SK-N-DZ (cell line): ENCODE measurements at places on chromosomes 4 and X.

DNA sequence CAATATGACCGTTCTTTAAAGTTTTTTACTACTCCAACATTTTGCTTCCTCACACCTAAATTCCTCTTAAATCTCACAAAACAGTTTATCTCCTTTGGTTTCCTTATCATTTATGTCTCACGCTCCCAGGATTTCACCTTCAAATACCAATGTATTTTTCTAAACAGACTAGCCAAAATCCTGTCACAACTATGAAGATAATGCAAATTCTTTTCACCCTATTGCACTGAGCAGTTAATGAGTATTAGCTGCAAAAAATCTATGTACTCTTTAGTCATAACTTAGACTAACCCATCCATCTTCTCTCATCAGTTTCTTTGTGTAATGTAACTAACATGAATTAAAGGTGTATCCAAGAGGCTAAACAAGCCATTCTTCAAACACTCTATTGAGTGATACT is 151.3 kb downstream of the COMMD8 start:
- DNase-seq: no peak

DNA sequence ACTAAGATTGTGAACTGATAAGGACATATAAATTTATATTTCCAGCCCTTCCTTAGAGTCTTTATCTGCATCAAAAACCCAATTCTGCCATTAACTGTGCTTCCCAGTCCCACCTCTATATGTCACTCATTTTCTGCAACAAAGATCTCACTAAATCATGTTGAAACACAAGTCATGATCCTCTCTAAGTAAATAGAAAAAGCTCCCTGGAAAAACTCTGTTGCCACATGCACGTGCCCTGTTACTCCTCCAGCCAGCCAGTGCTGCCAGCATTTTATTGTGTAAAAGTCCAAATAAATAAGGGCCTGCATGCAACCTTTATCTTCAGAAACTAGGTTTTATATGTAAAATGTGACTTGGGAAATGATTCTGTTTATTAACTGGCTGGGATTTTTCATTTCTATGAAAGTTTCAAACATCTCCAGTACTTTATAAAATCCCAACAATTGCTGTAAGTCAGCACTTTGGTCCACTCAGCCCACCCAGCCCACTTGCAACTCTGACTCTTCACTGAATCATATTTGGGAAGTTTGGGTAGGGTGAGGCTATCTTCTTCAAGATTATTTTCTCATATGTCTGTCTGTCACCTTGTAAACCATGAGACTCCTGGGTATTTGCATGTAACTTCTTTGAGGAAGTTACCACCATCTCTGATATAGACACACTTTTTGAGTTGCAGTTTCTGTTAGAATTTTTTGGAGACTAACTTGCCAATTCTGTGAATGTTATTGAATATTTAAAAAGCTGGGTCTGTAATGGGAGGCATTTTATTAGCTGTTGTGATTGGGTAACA is 40.0 kb upstream of the SMARCA5 start:
- DNase-seq: no peak

DNA sequence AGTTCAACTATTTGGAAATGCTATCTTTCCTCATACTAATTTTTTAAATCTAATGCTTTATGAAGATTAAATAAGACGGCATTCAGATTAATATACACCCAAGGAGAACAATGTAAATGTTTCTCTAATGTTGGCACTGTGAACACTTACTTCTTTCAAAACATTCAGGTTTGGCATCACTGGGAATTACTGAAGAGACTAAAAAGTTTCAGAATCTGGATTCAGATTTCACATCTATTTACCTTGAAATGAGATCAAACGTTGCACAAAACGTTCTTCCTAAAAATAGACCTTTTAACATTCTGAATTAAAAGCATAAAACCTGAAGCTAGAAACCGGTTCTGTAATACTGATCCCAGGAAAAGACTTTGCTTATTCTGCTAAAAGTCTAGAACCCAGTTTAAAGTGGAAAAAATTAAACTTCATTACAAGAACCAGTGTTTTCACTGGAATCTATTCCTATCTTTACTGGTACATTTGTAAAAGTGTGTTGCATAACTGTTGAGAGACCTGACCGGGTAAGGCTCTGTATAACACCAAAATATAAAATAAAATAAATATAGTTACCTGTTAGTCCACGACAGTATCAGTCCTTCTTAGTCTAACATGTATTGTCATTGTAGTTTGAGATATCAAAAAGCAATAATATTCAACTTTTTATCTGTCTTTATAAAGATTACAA is 117.4 kb upstream of the MAP9 start:
- DNase-seq: no peak

DNA sequence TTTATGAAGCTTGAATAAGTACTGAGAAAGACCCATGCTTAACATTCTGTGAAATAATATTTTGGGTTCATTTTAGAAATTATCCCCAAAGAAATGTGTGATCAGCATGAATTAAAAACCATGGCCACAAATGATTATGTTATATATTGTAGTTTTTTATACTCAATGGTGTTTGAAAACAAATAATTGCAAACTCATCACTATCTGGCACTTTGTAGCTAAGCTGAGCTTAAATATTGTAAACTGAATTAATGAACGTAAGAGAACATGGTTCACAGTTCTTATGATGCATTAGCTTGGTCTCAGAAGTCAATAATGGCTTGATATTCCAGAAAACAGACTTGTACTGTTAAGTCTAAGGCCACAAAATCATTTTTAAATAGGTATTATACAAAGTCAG is 24.6 kb upstream of the ASB5 start:
- no peak for DNase-seq

GRCh38 chrX:155874571-155875244 is 6.4 kb upstream of the VAMP7 start:
- no peak for DNase-seq

- no peak for DNase-seq
Measured at GRCh38 chr4:5209862-5210261, 158.6 kb downstream of the STK32B start.

GRCh38 chr4:167724941-167725340 is 367.4 kb upstream of the ANXA10 start:
- no peak for DNase-seq

GRCh38 chrX:17081968-17082367 is 135.5 kb downstream of the REPS2 start:
- DNase-seq: peak; percentile 3

GRCh38 chr4:61225656-61226055 is 25.5 kb downstream of the ADGRL3 start:
- no peak for DNase-seq

- DNase-seq: no peak
Measured at GRCh38 chr4:7389101-7389701, 45.5 kb downstream of the PSAPL1 start.

- DNase-seq: peak; percentile 9
Measured at GRCh38 chr4:186002853-186003252, 66.1 kb upstream of the TLR3 start.

GRCh38 chrX:110180928-110181310 is 137.0 kb downstream of the AMMECR1 start:
- no peak for DNase-seq

GRCh38 chr4:7227008-7227407 is 34.7 kb downstream of the SORCS2 start:
- no peak for DNase-seq

GRCh38 chrX:101685923-101686322 is 26.3 kb upstream of the ARMCX2 start:
- DNase-seq: no peak

DNA sequence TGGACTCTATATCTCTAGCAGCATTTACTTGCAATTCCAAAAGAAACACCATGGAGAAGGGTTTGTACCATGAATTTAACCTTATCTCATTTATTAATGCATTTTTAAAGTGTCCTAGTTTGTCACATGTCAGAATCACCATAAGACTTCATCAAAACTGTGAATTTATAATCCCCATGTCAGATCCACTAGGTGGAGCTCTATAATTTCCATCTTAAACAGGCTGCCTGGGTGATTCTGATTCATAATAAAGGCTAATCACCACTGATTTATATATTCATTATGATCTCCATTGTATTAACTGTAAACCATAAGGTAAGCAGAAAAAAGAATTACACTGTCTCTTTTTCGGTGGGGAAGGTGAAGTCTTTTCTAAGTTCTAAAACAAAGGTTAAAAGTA is 4.0 kb downstream of the TCEAL2 start:
- no peak for DNase-seq

DNA sequence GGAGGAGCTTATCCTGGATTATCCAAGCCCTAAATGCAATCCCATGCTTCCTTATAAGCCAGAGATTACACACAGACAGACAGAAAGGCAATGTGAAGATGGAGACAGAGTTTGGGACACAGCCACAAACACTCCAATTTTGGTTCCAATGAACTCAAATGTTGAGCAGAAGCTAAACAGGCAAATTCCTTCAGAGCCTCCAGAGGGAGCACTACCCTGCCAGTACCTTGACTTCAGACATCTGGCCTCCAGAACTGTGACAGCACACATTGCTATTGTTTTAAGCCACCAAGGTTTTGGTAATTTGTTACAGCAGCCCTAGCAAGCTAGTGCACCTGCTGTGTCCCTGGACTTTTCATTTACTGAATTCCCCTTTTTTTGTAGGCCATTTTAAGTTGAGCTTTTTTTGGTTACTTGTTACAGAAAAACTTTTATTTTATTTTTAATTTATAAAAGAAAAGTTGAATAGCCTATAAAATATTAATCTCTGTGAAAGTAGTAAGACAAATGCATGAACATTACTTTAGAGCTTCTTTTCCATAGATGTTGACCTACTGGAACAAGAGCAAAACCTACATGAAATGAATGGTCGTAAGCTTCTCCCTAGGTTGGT is 33.4 kb upstream of the SRD5A3 start:
- DNase-seq: peak; percentile 15

DNA sequence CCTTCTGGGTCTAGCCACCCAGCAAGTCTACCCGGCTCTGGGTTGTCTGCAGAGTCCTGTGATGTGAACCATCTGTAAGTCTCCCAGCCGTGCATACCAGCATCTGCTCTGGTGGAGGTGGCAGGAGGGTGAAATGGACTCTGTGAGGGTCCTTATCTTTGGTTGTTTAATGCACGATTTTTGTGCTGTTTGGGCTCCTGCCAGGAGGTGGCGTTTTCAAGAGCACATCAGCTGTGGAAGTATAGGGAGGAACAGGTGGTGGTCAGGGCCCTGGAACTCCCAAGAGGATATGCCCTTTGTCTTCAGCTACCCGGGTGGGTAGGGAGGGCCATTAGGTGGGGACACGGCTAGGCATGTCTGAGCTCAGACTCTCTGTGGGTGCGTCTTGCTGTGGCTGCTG is 66.5 kb upstream of the ZFP42 start:
- peak; percentile 29 for DNase-seq

DNA sequence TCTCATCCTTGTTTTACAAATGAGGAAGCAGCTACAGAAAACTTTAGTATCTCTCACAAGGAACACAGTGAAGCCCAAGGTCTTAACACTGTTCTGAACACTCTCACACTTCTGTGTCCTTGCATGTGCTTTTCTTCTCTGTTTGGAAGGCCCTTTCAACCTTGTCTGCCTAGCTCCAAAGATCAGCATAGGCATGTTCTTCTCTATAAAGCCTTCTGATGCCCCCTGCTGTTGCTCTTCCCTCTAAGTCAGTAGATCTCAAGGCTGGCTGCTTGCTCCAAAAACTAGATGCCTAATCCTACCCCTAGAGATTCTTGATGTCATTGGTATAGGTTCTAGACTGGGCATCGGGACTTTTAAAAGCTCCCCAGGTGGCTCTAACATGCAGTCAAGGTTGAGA is 5.9 kb downstream of the APOO start:
- DNase-seq: peak; percentile 51
